ENCODE measurements at places on chromosomes 3 and 15.

GRCh38 chr3:181703601-181704420, 7.9 kb upstream of the SOX2 start:
- DNase-seq: no peak

GRCh38 chr15:93820566-93820965, 410.8 kb upstream of the MCTP2 start:
- DNase-seq: no peak

DNA sequence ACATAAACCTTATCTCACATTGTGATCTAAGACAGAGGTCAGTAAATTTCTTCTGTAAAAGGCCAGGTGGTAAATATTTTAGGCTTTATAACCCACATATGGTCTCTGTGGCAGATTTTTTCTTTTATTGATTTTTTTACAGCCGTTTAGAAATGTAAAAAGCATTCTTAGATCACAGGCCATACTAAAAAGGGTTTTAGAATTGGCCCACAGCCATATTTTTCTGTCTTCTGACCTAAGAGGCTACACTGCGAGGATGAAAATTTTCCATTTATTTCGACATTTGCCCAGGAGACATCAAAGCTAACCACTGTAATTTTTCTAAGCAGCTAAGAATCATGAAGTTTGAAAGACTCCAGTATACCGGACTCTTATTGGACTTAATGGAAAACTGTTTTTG, 377.2 kb upstream of the SGO1 start:
- DNase-seq: no peak

- DNase-seq: no peak
These were observed 185.6 kb downstream of the OR4M2 start for GRCh38 chr15:22265970-22266369.

GRCh38 chr3:116005404-116005803, 382.1 kb downstream of the GAP43 start:
- DNase-seq: peak; percentile 37

GRCh38 chr3:13479332-13479581, 849 bp upstream of the HDAC11 start:
- no peak for DNase-seq

DNA sequence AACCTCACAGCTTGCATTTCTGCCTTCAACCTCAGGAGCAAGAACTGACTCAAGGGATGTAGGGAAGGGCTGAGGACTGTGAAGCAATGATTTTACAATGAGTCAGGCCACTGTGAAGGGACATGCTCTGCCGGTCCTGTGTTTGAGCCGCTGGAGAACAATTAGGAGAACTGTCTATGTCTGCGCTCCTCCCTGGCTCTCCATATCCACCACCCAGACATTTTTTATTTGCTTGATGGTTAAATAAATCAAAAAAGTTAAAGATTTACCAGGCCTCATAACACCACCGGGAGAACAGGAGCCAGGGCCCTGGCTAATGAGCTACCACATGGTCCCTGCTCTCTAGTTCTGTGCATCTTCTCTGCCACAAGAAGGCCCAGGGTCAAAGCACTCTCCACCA, 29.6 kb downstream of the SEC61A1 start:
- no peak for DNase-seq

GRCh38 chr3:98814817-98815420, 51.8 kb downstream of the ST3GAL6 start:
- no peak for DNase-seq

DNA sequence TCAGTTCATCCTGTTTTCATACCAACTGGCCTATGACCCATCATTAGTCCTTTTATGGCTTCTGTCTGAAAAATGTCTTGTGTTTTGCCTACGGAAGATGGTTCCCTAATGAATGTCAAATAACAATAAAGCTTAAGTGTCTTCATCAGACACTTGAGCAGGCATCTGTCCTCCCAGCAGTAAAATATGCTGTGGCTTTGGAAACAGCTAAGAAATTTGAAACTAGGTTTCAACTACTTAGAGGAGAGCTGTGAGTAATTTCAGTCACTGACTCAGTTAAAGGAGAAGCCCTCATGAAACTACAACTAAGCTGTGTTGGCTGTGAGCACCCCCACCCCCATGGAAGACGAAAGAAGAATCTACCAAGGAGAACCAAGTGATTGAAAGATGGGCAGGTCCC, 409.4 kb upstream of the PPP2R3A start:
- no peak for DNase-seq

DNA sequence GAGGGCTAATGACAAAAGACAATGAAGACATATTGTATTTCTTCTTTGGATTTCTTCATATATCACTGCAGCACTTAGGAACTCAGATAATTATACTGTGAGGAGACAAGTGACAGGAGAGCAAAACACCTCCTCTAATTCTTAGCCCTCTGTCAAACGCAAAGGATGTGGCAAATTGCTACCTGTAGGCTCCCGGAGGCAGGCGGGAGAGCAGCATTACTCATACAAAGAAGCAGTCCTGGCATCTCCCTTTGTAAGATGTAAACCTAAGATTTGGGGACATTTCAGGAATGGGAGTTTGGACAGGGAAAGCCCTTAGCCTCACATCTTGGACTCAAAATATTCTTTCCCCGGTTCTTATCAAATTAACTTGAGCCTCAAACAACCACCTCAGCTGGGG, 460.8 kb downstream of the SOX2 start:
- DNase-seq: no peak

DNA sequence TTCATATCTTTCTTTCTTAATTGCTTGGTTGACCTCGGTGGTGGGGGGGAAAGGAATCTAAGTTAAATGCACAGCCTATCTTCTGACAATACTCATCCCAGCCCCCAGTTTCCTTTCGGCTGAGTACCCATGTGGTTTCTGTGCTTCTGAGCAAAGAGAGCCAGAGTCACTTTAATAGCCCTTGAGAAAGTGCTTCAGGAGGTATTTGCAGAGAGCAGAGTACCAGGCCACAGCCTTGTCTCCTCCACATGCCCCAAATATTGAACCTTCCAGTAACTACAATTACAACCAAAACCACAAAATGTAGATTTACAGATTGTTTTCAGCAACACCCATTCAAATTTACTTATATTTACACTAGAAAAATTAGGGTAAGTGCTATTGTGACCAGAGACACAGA, 647.4 kb downstream of the NR2F2 start:
- DNase-seq: peak; percentile 51

Data from NCI-H187 treated with DMSO at 0.1 percent for 48 hours (cell line).